Immature natural killer cell (primary cell): ENCODE measurements at places on chromosomes 11 and 22. TPM values are rescaled to one million over a fixed set of nuclear protein-coding genes. Genes with fewer than 3 reads are reported as not detected.

DNA sequence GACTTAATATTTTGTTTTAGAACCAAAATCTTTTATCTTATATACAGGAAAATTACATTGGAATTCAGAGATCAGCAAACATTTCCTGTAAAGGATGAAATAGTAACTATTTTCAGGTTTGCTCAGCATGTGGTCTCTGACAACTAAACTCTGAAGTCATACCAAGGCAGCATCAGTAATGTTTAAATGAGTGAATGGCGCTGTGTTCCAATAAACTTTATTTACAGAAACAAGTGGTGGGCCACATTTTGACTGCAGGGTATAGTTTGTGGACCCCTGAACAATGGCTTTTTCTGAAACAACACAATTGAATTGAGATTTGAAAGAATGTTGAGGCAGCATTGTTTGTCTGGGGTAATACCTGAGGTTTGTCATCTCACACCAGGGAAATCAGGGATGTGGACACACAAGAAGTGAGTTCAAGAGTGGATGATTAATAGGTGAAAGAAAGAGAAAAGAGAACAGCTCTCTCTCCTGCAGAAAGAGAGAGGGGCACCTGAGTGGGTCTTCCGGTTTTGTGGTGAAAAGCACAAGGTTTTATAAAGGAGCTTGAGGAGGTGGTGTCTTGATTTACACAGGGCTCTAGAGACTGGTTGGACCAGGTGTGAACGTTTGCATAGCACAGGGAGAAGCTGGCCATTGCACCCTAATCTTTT lies 113.5 kb upstream of the VPREB1 start:
- DNase-seq = no peak

DNA sequence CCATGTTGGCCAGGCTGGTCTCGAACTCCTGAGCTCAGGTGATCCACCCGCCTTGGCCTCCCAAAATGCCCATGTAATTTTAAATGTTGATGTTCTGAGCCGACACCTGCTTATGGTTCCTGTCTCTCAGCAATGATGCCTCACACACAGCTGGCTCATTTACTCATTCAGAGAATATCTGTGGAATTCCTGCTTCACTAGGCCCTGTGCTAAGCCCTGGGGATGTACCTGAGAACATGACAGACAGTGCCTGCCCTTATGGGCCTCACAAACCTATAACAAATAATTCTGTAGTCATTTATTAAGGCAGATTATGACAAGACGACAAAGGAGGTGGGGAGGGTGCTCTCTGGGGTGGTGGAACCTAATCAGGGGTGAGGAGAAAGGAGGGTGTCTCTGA lies 93.7 kb downstream of the PRR5L start:
- no peak for DNase-seq

OR4D5 gene
- polyA plus RNA-seq = not detected

- peak; percentile 75 for DNase-seq
Observed at GRCh38 chr22:20393705-20394476, at the start of gene ZNF74. Gene ZNF74, plus strand, starts transcription at chr22:20394151. Its CDS starts 478 bp downstream, at chr22:20394629.

APOBEC3F gene
- 16.8 TPM for polyA plus RNA-seq

GRCh38 chr22:35740616-35741015 lies 22.9 kb downstream of the APOL5 start:
- no peak for DNase-seq

DNA sequence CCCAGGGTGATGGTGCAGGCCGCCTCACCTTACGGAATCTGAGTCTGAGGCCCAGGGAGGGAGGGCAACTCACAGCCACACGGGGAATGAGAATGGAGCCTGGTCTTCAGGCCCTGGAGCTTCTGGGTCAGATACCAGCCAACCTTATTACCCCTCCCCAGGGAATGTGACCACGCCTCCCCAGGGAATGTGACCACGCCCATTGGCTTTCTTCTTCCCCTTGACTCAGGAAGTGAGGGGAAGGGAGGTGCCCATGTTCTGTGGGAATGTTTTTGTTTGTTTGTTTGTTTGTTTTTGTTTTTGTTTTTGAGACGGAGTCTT lies 57.5 kb upstream of the RBFOX2 start:
- DNase-seq = no peak

TRIM49 gene
- polyA plus RNA-seq = not detected

GRCh38 chr22:19598054-19598855 lies 74.0 kb upstream of the CLDN5 start:
- no peak for DNase-seq

GRCh38 chr22:21939461-21939913 lies 13.2 kb downstream of the PPM1F start:
- DNase-seq = no peak

- DNase-seq = no peak
Observed at GRCh38 chr22:20619045-20619892, 111.9 kb downstream of the MED15 start.

DNA sequence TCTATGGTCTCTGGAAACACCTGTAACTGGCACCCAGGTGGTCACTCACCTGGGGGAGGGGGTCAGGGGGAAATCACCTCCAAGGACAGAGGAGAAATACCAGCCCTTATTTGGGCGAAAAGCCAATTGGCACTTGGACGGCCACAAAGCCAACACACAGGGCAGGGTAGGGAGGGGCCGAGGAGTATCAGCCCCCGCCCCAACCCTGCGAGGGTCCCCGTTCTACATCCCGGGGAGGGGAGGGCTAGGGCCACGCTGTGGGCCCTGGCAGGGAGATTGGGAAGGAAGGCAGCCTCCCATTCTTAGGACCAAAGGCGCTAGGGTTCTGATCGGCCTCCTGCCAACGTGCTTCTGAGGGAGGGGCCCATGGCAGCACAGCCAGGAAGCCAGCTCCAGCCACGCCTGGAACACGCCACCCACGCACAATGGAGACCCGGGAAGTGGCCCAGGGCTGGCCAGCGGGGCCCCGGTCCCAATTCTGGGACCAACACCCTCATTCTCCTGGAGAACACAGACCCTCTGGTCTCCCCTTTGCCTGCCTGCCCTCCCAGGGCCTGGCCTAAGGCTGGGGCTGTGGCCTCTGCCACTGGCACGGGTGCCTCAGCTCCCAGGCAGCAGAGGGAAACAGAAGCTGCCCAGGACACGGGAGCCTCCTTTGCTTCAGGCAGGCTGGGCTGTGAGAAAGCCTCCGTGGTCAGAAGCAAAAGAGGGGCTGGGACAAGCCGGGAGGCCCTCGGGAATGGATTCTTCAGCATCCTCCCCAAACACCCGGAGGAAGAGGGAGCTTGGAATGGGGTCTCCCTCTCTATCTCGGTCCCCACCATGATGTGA lies 7.4 kb downstream of the CBX6 start:
- DNase-seq = no peak

- DNase-seq = no peak
Observed at GRCh38 chr11:60318726-60319125, 8.3 kb upstream of the MS4A6E start.

DNA sequence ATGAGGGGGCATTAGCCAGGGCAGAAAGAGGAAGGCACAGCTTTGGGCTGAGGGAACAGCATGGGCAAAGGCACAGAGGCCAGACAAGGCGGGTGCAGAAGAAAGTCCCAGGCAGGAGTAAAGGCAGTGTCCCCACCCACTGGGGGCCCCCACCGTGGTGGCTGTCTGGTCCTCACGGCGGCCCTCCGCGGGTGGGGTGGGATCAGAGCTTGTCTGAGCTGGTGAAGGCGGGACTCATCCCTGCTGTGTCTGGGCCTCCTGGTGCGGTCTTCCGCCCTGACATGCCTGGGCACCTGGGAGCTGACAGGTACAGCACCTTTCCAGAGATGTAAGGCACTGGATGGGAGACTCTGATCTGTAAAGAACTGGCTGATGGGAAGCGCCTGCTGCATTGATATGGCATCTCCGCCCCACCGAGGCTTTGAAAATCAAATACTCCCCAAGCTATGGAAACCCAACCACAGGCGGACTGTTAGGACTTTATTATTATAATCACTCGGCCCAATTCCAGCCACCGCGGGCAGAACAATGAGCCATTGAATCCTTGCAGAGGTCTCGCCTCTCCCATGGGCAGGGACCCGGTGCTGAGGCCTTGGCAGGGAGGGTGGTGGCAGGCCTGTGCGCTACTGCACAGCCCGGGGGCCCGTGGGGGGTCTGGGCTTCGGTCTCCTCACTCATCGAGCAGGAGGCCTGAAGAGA lies 14.2 kb upstream of the GNB1L start:
- no peak for DNase-seq

- DNase-seq = no peak
Observed at GRCh38 chr11:5713695-5714094, 22.6 kb upstream of the OR56B1 start.

DNA sequence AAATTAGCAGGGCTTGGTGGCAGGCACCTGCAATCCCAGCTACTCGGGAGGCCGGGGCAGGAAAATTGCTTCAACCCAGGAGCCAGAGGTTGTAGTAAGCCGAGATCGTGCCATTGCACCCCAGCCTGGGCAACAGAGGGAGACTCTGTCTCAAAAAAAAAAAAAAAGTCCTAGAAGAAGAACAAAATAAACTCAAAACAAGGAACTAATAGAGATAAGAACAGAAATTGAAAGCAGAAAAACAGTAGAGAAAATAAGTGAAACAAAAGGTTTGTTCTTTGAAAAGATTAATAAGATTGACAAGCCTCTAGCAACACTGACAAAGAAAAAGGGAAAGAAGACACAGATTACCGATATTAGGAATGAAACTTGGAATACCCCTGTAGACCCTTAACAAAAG lies 45.1 kb upstream of the CBX7 start:
- DNase-seq = no peak

DNA sequence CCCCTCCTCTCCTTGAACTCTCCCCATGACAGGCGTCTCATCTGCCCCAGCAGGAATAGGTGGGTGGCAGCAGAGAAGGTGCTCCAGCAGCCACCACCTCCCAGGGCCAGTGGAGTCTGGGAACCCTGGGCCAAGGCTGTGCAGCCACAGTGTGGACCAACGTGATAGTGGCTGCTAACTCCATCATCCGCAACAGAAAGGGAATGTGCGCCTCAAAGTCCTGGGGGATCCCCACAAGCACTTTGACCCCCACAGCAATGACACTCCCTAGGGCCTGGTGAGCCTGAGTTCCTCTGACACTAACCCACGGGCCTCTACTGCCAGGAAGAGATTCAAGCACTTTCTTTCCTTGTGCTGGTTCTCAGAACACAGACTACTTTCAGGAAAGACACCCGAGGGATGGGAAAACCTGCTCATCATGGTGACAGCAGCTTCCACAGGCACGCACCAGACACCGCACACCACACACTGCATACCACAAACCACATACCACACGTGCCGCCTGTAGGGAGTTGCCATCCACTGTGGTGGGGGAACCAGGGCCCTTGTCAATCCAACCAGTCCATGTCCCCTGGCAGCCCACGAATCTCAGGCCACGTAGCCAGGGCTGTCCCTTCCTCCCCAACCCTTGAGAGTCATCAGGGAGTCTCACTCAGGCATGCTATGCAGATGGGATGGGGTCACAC lies 3.4 kb upstream of the SLC25A1 start:
- DNase-seq = no peak

SDF2L1 gene
- polyA plus RNA-seq = 227 TPM
